ENCODE measurements at places on chromosomes 11 and 22.

GRCh38 chr11:61887839-61888494, 3.4 kb downstream of the FADS3 start:
- DNase-seq = peak; percentile 72

DNA sequence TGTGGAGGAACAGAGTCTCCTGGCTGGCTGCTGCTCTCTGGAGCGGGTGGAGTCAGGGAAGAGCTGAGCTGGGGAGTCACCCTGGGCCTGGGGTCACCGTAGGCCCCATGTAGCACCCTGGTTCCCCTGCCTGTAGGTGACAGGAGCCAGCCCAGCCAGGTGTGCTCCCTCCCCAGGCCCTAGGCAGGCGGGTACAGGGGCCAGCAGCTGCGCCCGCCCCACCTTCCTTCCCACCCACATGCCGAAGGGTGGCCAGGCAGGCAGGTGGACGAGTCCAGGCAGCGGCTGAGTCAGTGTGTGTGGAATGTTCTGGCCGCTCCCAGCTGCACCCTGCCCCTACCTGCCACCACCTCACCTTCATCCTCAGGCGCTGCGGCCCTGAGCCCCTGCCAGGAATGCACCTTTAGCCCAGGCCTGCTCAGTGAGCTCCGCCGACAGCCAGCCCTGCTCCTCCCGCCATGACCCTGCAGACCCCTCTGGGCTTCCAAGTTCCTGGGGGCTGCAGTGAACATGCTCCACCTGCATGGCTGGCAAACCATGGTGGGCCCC, 654 bp upstream of the SYT8 start:
- no peak for DNase-seq

GRCh38 chr22:19966908-19967750, 25.5 kb upstream of the TXNRD2 start:
- no peak for DNase-seq

DNA sequence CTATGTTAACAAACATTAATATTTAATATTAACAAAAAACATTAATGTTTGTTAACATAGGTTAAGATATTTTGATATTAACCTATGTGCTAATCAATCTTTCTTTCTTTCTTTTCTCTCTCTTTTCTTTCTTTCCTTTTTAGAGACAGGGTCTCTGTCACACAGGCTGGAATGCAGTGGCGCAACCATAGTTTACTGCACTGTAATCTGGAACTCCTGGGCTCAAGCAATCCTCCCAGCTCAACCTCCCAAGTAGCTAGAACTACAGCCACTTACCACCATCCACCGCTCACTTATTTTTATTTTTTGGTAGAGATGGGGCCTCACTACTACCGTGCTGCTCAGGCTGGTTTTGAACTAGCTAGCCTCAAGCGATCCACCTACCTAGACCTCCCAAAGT, 13.2 kb downstream of the SIK3 start:
- DNase-seq = no peak

DNA sequence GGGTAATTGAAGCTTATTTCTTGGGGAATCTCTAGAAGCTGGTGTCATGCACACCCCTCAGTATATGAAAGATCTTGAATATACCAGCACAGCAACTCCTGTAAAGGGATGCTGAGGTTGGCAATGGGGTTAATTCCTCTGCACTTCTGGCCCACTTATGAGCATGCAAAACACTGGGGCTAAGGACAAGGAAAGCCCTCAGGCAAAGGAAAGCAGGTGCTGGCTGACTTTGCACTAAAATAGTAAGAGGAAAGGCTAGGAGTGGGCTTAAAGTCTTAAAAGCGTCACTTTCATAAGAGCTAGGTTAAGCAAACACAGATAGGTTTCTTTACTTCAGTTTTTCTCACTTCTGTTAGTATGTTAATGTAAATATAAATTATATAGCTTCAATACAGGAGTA, 572.6 kb upstream of the LUZP2 start:
- no peak for DNase-seq

- DNase-seq = no peak
These were observed 330 bp upstream of the POLD3 start for GRCh38 chr11:74592063-74592440.

- no peak for DNase-seq
These were observed 839 bp downstream of the CBY1 start for GRCh38 chr22:38657045-38657909.

- DNase-seq = no peak
These were observed 335.3 kb upstream of the SYN3 start for GRCh38 chr22:33393432-33393831.

- no peak for DNase-seq
These were observed 201.1 kb downstream of the DBX1 start for GRCh38 chr11:19959210-19959609.

- no peak for DNase-seq
These were observed 9.5 kb upstream of the FTH1 start for GRCh38 chr11:61976813-61977475.

- no peak for DNase-seq
These were observed 1.5 kb upstream of the GGT1 start for GRCh38 chr22:24601217-24602104.

DNA sequence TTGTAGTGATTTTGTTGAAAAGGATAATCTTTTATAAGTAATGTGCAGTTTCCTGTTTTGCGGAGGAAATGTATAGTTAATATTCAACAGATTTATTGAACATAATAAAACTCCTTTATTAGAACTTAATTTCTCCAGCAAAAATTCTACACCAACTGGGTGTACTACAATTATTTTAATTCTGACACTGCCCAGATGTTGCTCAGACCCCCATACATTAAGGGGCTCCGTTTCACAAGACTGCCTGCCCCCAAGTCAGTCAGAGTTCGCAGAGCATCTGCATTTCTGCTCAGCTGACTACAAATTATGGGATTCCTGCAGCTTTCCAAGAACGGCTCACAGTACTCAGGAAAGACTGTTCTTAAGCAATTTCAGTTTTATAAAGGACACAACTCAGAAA, 6.2 kb downstream of the CEP57 start:
- DNase-seq = no peak

GRCh38 chr11:120023120-120023519, 114.8 kb downstream of the TRIM29 start:
- no peak for DNase-seq

- DNase-seq = no peak
These were observed 7.7 kb upstream of the FLI1 start for GRCh38 chr11:128686021-128686741.

- no peak for DNase-seq
These were observed 29.7 kb upstream of the DDX6 start for GRCh38 chr11:118820412-118821357.

DNA sequence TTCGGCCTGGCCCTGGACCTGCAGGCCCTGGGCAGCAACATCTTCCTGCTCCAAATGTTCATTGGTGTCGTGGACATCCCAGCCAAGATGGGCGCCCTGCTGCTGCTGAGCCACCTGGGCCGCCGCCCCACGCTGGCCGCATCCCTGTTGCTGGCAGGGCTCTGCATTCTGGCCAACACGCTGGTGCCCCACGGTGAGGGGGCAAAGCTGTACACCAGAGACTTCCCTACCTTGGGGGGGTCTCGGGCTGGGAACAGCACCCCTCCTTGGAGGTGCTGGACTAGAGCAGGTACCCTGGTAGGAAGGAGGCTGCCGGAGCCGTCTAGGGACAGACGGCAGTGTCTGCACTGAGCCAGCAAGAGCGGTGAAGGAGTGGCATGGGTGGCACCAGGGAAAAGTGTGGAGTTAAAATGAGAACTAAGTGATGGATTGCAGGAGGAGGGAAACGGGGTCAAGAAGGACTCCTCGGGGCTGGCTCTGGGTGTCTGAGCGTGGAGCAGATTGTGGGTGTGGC, 8.7 kb downstream of the SLC22A12 start:
- no peak for DNase-seq

DNA sequence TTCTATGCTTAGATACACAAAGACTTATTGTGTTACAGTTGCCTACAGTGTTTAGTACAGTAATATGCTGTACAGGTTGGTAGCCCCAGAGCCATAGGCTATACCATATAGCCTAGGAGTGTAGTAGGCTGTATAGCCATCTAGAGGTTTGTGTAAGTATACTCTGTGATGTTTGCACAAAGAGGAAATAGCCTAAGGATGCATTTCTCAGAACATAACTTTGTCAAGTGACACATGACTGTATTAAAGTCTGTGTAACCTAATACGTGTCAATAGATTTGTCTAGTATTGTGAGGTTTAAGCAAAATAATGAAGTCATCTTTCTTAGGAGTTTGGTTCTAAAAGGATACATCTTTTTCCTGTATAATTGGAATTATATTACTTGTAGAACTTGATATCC, 5.5 kb downstream of the ZC3H12C start:
- no peak for DNase-seq

DNA sequence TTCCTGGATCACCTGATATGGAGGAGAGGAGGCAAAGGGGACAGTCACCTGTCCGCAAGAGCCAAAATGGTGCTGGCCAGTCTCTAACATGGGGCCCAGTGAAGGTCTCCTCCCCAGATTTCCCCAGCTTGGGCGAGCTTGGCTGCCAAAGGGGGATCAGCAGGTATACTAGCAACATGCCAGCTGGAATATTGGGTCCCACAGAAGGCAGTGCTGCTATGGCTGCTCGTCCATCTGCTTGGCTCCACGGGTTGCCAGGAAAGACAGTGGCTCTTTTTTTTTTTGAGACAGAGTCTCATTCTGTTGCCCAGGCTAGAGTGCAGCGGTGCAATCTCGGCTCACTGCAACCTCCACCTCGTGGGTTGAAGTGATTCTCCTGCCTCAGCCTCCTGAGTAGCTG, 12.7 kb upstream of the KAT5 start:
- no peak for DNase-seq

DNA sequence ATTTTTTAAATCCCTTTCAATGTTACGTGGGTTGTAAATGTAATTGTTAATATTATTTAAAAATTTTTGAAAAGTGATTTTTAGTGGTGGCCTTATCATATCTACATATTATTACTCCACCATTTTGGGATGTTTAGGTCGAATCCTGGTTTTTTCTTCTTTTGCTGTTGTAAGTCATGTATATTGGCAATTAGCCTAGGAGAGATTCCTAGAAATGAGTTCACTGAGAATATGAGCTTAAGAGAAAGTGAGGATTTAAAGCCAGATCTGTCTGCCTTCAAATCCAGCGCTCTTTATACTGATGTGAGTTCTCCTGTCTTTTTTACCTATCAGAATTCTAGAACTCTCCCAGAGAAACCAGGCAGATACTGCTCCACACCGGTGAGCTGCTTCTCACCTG, 56.1 kb downstream of the PTPRJ start:
- DNase-seq = no peak

DNA sequence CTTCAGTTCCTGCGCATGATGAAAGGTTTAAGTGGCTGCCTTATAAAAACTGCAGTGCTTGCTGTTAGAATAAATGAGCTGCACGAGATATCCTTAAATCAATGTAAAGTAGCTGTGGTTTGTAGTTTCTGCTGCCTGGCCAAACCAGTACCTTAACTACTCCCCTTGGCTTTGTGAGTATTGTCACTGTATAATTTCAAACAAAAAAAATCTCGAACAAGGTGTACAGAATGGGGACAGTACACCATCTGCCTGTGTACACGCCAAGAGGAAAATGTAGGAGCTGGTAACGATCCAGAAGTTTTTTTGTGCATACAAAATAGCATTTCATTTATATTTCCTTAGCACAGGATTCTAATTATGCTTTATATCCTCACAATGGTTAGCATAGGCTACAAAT, 20.6 kb upstream of the NDUFC2 start:
- DNase-seq = no peak

- DNase-seq = no peak
These were observed 11.5 kb downstream of the CCDC117 start for GRCh38 chr22:28783786-28784671.

- peak; percentile 9 for DNase-seq
These were observed 28.9 kb downstream of the RAB39A start for GRCh38 chr11:107957109-107957588.

Data from BJ (cell line).